Activated T-helper 17 cell treated with anti-CD3 and anti-CD28 coated beads, Interleukin-2, amount 50 U/mL, for 72 hours (primary cell): ENCODE measurements at places on chromosomes 1 and 21. TPM values are rescaled to one million over a fixed set of nuclear protein-coding genes. Genes with fewer than 3 reads are reported as not detected.
A peak's percentile ranks its signal among the peaks of the same experiment; 100 is the strongest.

The ANKRD65 gene
- total RNA-seq, result not detected

The KRTAP8-1 gene
- not detected for total RNA-seq

The ATP6V1G3 gene
- not detected for total RNA-seq

The CNKSR1 gene
- 2.9 TPM for total RNA-seq

The COL16A1 gene
- total RNA-seq, result not detected

The NUCKS1 gene
- total RNA-seq, result 102 TPM

The TLCD4 gene
- 0.04 TPM for total RNA-seq

The DNASE2B gene
- not detected for total RNA-seq

The TMCO2 gene
- 0.50 TPM for total RNA-seq

The SPRR2F gene
- total RNA-seq, result not detected

DNA sequence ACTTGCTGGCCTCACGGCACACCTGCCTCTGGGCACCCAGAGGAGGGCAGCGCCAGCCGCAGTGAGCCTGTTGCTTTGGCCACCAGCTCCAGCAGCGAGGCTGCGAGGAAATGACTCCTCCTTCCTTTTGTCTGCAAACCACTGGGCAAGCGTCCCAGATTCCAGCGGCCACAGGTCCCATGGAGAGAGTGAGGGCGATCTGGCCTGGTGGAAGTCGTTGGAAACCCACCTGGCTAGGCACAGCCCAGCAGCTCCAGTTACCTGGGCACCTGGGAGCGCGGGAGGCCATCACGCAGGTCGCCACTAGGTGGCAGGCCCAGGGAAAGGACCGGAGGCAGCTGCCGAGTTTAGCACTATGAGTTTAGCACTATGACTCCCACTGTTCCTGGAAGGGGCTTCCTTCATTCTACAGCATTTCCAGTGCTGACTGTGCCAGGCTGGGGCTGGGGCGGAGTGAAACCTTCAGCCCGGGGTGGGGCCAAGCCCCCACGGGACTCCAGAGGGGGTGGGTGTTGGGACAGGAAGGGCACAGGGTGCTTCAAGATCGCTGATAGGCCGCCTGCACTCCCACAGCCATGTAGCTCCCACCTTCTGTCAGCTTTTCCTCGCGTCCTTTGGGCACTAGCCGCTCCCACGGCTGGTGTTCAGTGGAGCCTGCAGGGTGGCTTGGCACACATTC, 1.1 kb upstream of the ESPN start:
- peak; percentile 79 for ATAC-seq

DNA sequence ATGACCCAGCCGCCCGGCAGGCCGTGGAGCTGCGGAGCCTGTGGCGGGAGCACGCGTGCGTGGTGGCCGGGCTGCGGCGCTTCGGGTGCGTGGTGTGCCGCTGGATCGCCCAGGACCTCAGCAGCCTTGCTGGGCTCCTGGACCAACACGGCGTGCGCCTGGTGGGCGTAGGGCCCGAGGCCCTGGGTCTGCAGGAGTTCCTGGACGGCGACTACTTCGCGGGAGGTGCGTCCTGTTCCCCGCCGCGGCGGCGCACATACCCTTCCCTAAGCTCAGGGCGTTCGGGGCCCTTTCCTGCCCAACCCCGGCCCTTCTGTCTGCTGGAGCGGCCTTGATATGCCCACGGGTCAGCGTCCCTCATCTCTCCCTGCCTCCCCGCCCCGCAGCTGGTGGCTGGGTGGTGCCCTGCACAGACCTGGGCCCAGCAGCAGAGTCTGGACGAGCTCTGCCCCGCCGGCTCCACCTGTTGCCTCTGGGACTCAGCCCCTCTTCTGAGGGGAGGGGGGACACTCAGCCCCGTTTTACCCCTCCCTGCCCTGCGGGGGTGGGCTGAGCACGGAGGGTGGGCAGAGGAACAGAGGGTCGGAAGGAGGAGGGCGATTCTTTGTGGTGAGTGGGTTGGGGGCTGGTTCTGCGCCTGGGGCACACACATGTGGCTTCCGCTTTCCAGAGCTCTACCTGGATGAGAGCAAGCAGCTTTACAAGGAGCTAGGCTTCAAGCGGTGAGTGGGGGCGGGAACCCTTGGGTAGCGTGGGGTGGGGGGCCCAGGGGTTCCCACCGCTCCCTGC, 688 bp downstream of the PRXL2B start:
- no peak for ATAC-seq

- ATAC-seq, result no peak
These were observed 10.7 kb downstream of the DUSP23 start for GRCh38 chr1:159791461-159791860.

DNA sequence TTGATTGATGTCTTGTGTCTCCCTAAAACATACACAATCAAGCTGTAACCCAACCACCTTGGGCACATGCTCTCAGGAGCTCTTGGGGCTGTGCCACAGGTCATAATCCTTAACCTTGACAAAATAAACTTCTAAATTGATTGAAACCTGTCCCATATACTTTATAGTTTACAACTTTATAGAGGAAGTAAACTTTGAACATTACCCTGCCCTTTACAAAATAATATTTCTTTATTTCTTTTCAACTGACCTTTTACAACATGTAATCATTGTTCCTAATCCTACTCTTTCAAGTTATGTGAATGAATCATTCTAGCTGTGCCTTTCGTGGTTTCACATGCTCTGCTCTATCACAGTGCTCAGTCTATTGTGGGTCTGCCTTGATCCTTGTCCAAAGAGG, 118.3 kb upstream of the ATP1A1 start:
- no peak for ATAC-seq

GRCh38 chr1:153535242-153536011, at the start of gene S100A6:
S100A6 (minus strand) TSS chr1:153535991; CDS start chr1:153535339, 652 bp downstream.
- peak; percentile 60 for ATAC-seq

DNA sequence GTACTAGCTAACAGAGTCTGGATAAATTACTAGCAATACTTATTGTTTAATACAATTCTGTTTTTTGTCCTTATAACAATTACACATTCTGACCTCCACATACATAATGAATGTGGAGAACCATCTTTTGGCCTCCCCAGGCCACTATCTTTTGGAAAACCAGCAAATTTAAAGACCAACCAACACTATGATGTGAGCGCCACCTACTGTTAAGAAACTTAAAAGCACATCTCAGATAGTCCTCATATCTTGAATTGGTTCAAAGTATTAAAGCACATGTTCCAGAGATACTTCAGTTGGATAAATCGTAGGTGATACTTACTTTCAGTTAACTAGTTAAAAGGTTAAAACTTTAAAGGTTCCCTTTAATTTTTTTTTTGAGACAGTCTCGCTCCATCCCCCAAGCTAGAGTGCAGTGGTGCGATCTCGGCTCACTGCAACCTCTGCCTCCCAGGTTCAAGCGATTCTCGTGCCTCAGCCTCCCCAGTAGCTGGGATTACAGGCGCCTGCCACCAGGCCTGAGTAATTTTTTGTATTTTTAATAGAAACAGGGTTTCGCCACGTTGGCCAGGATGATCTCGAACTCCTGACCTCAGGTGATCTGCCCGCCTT, 29.3 kb upstream of the USP1 start:
- no peak for ATAC-seq

DNA sequence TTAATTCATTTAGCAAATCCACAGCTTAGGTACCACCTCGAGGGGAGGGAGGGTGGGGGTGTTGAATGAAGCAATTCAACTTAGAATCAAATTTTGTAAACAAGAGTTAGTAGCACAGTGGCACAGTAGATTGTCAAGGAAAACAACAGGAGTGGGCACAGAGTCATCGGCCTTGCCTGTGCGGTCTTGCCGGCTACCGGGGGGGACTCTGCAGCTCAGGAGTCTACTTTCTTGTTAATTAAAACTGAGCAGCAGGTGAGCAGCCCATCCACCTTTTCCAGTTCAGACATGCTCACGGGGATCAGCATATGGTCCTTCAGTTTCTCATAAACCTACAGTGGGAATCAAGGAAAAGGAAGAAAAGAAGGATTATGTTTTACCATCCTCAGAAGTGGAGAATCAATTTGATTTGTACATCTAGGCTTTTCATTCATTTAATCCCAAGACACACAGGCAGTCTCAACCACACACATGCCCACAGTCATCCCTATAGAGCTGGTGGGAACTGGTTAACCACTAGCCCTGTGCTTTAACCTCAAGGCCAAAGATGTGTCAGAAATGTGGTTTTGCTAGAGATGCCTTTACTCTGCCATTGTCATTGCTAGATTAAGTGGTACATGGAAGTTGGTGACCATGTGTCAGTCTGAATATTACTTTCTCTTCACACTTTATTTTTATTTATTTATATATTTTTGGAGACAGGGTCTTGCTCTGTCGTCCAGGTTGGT, 45.0 kb upstream of the BCL10 start:
- ATAC-seq, result peak; percentile 95

GRCh38 chr1:44423591-44424537, 18.8 kb downstream of the RNF220 start:
- no peak for ATAC-seq

DNA sequence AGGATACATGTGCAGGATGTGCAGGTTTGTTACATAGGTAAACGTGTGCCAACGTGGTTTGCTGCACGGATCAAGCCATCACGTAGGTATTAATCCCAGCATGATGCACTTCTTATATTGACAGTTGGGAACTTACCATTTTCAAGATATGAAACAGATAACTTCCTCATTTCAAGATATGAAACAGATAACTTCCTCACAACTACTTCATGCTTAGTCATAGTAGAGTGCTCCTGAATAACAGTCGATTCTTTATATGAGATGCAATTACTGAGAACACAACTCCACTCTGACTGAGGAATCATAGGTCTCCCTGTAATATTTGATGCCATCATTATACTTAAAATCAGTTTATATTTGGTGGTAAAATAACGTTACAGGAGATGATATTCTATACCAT, 1124.3 kb downstream of the AMY1C start:
- ATAC-seq, result no peak

GRCh38 chr1:33047839-33048305, 11.2 kb upstream of the AK2 start:
- no peak for ATAC-seq

DNA sequence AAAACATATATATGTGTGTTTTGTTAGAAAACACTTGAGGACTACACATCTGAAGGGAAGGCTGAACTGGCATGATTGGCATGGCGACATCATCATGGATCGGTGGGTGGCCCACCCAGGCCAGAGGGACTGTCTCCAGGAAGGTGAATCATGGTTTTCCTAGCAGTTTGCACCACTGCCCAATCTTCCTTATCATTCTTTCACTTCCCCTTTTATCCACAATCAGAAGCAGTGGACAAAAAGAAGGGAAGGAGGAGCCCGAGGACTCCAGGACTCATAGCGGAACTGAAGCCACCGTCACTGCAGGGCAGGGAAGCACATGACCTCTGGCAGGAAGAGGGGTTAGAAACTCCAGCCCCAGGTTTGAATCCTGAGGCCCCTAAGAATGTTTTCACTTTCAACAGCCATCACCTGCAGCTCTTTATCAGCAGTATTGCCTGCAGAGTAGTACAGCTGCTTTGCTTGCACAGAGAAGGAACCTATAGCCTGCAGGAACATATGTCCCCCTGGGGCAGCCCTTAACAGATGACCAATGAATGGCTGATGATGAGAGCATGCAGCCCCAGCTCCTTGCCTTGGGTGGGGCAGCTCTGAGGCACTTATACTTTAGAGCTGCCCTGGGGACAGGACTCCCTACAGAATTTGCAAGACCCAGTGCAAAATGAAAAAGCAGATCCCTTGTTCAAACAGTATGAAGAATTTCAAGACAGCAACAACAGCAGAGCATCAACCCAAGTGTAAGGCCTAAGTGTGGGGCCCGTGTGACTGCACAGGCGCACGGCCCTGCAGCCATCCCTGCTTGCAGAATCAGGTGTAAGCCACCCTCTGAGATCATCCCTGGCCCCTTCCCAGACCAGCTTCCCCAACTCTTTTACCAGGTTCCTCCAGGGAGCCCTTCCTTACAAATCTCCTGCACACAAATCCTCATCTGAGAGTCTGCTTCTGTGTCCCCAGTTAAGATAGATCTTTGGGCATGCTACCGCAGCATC, 241.8 kb upstream of the IRF2BP2 start:
- peak; percentile 29 for ATAC-seq

DNA sequence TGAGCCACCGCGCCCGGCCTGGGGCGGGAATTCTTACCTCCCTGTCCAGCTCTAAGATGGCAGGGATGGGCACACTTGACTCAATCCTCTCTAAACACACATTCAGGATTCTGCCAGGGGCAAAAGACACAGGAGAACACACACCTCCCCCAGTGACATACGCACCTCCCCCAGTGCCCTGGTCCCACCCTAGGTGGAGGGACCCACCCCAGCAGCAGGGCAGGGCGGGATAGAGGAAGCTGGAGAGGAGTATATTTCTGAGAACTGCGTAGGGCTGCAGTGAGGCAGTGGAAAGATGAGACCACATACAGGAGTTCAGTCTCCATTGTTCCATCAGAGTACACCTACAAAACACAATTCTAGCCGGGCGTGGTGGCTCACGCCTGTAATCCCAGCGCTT, 92.5 kb downstream of the SDCCAG8 start:
- no peak for ATAC-seq

DNA sequence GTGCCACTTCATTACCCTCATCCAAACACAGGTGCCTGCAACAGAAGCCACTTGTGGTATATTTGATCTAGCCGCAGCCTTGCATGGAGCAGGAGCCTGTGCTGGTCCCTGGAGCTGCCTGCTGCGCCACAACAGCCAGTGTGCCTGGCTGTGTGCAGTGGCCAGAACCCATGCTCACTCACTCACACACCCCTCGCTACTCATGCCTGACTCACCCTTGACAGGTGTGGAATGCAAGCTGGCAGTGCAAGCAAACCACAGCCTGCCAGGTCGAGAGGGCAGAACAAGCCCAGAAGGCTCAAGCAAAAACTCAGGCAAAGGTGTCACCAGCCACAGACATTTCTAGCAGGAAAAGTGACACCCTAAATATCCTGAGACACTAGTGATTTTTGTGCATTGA, 1510.9 kb downstream of the KCNT2 start:
- peak; percentile 37 for ATAC-seq

- no peak for ATAC-seq
These were observed 47.6 kb downstream of the ADARB1 start for GRCh38 chr21:45122030-45122429.

DNA sequence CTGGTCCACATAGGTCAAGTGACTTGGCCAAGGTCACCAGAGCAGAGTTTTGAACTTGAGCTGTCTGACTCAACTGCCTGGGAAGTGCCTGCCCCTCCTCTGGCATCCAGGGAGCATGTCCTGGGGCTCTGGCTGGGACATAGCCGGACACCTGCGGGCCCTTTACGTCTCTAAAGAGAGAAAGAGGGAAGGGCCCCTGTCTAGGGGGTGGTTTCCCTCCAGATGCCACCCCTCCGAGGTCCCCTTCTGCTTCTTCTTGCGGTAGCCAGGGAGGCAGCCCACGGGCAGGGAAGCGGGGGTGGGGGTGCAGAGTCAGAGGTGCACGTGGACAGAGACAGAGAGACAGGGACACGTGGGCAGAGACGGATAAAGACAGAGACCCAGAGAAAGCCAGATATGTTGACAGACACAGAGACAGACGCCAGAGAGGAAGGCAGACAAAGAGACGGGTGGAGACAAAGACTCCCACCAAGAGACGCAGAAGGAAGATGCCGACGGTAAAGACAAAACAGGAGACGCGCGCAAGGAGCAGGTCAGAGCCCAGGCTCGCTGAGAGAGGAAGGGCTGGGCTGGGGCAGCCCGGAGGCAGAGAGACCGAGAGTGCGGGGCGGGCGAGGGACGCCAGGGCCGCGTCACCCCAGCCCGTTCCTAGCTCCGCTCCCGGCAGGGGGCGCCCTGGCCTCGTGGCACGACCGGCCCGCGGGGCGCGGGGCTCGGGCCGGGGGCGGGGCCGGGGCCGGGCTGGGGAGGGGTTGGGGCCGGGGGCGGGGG, 458 bp upstream of the ALPL start:
- peak; percentile 96 for ATAC-seq
